ENCODE measurements at places on chromosomes 5 and 9.

GRCh38 chr9:89106224-89106851, 72.3 kb downstream of the SHC3 start:
- DNase-seq = no peak

DNA sequence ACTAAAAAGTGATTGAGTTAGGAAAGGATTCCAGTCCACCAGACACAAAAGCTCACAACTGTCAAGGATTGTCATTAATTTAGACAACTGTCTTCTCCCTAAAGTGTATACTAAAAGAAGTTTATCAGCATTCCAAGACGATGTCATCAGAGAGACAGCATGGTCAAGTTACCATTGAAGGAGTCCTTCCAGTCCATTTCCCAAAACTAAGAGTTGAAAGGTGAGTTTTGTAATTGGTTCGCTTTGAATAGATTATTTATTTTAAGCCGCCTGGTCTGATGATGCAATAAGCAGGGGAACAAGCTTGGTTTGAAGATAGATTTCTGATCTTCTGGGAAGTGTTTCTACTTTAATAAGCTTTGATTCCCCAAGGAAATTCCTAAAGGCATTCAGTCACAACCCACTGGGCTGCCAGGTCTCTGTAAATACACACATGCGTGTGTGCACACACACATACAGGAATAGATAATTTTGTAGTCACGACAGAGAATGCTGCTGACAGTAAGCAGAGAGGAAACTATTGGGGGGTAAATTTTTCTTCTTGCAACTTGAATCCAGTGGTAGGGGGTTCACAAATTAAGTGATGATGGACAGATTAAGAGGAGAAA, 234.8 kb downstream of the PIK3R1 start:
- DNase-seq = peak; percentile 52

GRCh38 chr5:42526179-42526578, 102.9 kb downstream of the GHR start:
- DNase-seq = no peak

DNA sequence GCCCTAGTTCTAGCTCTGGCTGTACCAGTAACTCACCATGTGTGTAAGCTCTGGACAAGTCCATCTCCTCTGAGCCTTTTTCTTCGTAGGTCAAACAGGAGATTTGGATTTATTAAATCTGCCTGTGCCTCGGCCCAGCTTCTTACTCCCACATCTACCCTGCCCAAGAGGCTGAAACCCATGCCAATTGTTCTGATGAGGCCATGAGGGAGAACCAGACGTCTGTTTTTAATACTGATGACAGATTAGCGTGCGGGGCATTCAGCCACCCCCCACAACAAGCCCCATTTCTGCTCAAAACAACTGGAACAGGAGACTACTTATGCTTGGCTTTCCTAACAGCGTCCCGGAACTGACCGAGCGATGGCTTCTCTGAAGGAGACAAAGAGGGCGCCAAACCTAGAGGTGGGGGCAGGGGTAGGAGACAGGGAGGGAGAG, 81.2 kb upstream of the TRIM32 start:
- DNase-seq = peak; percentile 38

DNA sequence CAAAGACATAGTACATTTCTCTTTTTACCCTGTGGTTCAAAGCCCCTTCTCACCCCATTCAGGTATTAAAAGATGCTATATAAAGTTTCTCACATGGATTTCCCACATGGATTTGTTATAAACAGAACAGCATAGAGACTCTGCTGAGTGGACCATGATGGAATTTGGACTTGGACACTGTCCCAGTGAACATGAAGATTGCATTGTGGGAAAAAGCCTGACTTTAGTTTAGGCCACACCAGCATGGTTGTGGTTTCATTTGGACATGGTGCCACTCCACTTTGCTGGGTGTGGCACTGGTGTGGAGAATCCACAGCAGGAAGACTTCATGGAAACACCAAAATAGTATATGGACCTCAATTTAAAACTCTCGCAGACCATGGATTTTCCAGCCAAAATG, 124.6 kb downstream of the ARHGAP26 start:
- peak; percentile 74 for DNase-seq

- DNase-seq = peak; percentile 78
Observed at GRCh38 chr9:110996436-110997220, 41.6 kb downstream of the LPAR1 start.
